Activated CD4-positive, alpha-beta T cell treated with anti-CD3 and anti-CD28 coated beads, Interleukin-2, amount 50 U/mL, for 4 hours (primary cell): ENCODE measurements at places on chromosomes 2 and 18.

GRCh38 chr2:2271469-2271941 lies 59.6 kb downstream of the MYT1L start:
- no peak for DNase-seq

DNA sequence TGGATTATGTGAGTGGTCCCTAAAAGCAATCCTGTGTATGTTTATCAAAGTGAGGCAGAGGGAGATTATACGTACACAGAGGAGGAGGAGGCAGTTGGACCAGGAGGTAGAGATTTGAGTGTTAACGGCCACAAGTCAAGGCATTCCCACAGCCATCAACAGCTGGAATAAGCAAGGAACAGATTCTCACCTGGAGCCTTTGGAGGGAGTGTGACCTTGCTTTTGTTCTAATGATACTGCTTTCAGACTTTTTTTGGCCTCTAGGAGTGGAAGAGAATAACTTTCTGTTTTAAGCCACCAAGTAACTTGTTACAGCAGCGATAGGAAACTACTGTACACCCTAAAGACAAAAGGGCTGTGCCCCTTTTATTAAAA lies 18.1 kb downstream of the LCLAT1 start:
- DNase-seq = no peak

DNA sequence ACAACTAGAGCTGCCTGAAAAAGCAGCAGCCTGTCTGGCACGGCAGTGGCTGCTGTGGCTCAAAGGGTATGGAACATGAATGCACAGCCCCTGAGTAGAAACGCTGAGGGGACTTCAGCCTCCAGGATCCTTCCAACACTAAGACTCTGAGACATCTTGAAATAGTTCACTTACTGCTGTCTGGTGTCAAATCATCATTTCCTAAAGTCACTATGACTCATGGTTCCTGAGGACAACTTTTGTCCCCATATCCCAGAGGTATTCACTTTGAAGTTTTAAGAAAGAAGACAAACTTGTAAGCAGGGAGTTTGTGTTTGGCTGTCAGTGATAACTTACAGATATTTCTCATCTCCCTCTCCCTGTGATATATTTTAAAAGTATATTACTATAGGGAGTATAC lies 33.3 kb upstream of the NEB start:
- no peak for DNase-seq

- DNase-seq = no peak
These were observed 66.5 kb downstream of the FTCDNL1 start for GRCh38 chr2:199784512-199784911.

GRCh38 chr2:121969766-121970639 lies 214.6 kb downstream of the TSN start:
- no peak for DNase-seq

DNA sequence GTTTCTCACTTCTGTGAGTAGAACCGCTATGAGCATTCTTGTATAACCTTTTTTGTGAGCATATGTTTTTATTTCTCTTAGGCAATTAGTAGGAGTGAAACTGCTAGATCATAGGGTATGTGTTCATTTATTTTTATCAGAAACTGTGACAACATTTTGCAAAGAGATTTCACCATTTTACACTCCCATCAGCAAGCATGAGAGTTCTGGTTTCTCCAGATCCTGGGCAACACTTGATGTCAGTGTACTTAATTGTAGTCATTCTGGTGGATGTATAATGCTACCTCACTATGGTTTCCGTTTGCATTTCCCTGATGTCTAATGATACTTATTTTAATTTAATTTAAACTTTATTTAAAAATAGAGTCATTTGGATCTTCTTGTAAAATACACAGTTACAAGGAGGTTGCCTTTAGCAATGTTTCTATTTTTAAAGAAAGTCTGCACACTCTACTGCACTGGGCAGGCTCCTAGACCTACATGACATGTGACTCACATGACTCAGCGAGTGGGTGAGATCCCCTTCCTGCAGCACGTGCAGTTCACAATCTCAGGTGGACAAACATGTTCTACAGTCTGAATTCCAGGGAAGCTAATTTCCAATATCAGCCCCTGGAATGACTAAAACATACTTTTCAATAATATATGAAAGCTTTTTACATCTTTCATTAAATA lies 127.0 kb upstream of the BCL2L11 start:
- no peak for DNase-seq

DNA sequence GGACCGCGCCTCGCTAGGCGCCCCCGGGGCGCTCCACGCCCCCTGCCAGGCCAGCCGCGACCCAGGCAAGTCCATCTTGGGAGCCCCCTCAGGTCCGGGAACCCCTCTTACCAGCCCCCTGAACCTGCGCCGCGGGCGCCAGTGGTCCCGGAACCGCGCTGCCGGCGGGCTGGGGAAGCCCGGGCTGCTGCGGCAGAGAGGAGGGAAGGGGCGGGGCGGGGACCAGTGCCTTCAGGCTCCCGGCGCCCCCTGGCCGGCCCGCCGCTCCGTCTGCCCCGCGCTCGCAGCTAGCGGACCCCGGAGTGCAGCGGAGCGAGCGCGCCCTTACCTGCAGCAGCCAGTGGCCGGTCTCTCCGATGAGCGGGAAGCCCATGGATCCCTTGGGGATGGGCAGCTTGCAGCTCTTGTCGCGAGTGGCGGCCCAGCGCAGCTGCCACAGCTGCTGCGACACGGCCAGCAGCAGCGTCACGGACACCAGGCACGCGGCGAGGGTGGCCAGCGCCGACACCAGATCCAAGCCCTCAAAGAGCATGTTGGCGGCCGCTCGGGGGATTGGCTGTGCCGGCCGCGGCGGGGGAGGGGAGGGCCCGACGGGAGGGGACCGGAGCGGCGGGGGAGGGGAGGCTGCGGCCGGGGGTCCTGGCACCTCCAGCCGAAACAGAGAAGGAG lies at the start of gene CYP26B1:
CYP26B1 (minus strand) TSS at position 560 of the 669 bp plus-strand sequence; CDS start at position 532, 28 bp downstream.
- DNase-seq = no peak

DNA sequence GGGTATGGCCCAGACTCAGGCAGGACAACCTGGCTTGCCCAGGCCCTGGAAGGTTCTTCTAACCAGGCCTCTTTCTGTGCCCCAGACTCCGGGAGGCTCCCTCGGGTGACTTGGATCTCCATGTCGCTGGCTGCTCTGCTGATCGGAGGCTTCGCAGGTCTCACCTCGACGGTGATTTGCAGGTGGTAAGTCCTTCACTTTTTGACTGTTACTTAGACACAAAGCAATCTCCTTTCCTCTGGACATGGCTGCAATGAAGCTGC lies 103.5 kb downstream of the TPO start:
- DNase-seq = no peak

DNA sequence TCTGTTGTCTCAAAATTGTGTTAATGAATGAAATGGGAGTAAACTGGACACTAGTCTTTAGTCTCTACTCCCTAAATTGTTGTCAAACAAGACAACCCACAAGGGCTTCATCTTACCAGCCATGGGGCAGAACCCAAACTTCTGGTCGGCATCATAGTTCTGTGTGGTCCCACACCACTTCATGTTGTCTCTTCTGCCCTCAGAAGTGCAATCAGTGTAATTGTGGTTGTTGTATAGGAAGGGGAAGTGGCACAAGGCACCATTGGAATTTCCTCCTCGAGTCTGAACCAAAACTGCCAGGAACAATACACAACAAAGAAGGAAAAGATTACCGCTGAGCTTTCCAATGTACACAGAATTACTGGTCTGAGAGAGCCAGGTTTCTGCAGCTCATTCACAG lies 12.6 kb downstream of the FN1 start:
- DNase-seq = no peak

- no peak for DNase-seq
These were observed 77.4 kb downstream of the PTGR3 start for GRCh38 chr18:75131381-75132000.

- DNase-seq = no peak
These were observed 398.8 kb downstream of the ARHGAP15 start for GRCh38 chr2:143528021-143528420.

- no peak for DNase-seq
These were observed 293.7 kb downstream of the BCL11A start for GRCh38 chr2:60259781-60260180.

GRCh38 chr18:3179430-3180089 lies 40.2 kb downstream of the MYOM1 start:
- DNase-seq = no peak

DNA sequence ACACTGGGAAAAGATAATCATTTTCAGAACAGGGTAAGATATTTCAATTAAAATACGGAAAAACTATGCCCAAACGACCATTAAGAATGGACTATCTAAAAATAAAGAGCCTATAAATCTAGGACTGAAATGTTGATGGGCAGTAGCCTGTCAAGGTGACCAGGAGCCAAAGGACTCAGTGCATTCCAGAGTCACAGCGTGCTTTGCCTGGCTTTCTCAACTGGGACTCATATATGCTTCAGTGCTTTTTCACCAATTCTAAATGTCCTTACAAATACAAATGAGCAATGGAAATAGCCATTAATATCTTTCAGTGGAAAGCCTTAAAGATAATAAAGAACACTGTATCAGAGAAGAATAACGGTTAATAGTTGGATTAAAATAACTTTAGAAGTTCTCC lies 35.4 kb downstream of the PREPL start:
- no peak for DNase-seq

DNA sequence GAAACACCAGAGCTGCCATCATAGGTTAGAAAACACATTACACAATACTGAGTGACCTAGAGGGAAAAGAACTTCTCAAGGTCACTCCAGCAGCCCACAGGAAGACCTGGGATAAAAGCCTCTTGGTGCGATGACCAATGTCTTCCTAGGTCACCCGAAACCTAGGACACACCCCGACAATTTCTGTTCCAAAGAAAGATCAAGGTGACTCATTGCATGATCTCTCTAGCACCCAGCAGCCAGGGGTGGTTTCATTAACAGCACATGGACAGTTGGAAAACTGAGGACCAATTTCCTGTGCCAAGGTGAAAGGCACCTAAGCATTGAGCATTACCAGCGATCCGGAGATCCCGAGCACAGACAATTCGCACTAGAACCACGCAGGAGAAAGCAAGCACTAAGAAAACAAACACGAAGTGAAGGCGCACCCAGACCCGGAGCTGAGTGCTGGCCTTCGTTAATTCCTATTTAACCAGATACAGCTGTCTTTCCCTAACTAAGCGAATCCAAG lies 1.5 kb downstream of the CACNB4 start:
- DNase-seq = no peak

- DNase-seq = no peak
These were observed 416.6 kb upstream of the SMIM21 start for GRCh38 chr18:75844146-75844545.

GRCh38 chr2:182818925-182819324 lies 47.5 kb downstream of the FRZB start:
- no peak for DNase-seq

GRCh38 chr2:54392555-54393324 lies 63.4 kb upstream of the SPTBN1 start:
- no peak for DNase-seq

DNA sequence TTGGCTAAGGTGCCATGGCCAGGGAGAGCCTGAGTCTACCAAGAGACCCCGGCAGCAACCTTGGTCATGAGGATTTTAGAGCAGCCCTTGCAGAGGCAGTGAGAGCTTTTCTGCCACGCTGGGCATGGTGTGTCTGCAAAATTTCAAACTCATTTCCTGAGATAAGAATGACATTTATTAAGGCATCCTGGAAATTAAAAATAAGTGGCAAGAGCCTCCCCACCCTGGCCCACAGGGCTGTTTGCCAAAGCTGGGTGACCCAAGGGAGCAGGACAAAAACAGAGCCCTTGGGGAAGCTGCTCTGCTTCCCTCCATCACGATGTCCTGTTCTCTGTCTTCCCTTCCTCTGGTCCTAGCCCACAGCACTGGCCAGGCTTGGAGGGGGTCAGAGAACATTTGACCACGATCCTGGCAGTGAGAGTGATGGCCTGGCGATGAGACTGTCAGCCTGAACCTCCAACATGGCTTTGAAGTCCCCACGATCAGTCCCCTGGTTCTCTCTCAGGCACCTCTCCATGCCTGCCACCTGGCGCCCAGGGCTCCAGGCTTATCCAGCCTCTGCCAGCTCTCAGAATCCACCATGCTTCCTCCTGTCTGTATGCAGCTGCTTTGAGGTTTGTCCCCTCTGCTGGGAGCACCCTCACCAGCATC lies 68.9 kb upstream of the RMDN2 start:
- DNase-seq = no peak
